Subcutaneous adipose tissue (tissue), 4 donors: ENCODE measurements at places on chromosomes 7 and 10. TPM values are rescaled to one million over a fixed set of nuclear protein-coding genes. Genes with fewer than 3 reads are reported as not detected.

The IKZF1 gene
- total RNA-seq, result 49.3 TPM

The TYW1 gene
- total RNA-seq, result 21.1 TPM

The TMEM130 gene
- not detected for total RNA-seq

The HOXA4 gene
- 1.2 TPM for total RNA-seq

The GIMAP1 gene
- 13.7 TPM for total RNA-seq

The CPED1 gene
- total RNA-seq, result 38.5 TPM

The NXPH1 gene
- not detected for total RNA-seq

The TMEM196 gene
- not detected for total RNA-seq

The HHEX gene
- total RNA-seq, result 6.8 TPM

The FEZF1 gene
- not detected for total RNA-seq

The AOC1 gene
- total RNA-seq, result not detected

The KAT6B gene
- 47.3 TPM for total RNA-seq

The IFIT1B gene
- not detected for total RNA-seq

The RELN gene
- 2.4 TPM for total RNA-seq

The COL1A2 gene
- total RNA-seq, result 374 TPM

The SH3PXD2A gene
- total RNA-seq, result 14.8 TPM

The DPYSL4 gene
- 0.94 TPM for total RNA-seq

The ELMO1 gene
- total RNA-seq, result 129 TPM

The TEX36 gene
- total RNA-seq, result not detected

The SLC16A9 gene
- total RNA-seq, result 0.22 TPM

The CNOT4 gene
- 20.7 TPM for total RNA-seq

The SPDYE1 gene
- not detected for total RNA-seq

The FERD3L gene
- not detected for total RNA-seq

The CYP3A4 gene
- not detected for total RNA-seq

The OR2A42 gene
- total RNA-seq, result not detected

The PIK3AP1 gene
- total RNA-seq, result 26.4 TPM

The ACBD7 gene
- total RNA-seq, result 1.8 TPM

The SMO gene
- total RNA-seq, result 1.7 TPM

The CPXM2 gene
- 7.7 TPM for total RNA-seq

The ABCF2 gene
- 21.2 TPM for total RNA-seq

The C7orf57 gene
- total RNA-seq, result 0.22 TPM

The CLCN1 gene
- 0.38 TPM for total RNA-seq

The NODAL gene
- total RNA-seq, result not detected

The HOXA5 gene
- 6.4 TPM for total RNA-seq

The BICC1 gene
- 26.0 TPM for total RNA-seq

The MYH16 gene
- not detected for total RNA-seq

The RPA3 gene
- total RNA-seq, result 22.7 TPM

The CCL26 gene
- not detected for total RNA-seq

The GARIN1A gene
- total RNA-seq, result 2.7 TPM

The BMS1 gene
- total RNA-seq, result 13.8 TPM

The GIMAP6 gene
- total RNA-seq, result 34.4 TPM

The CUBN gene
- 6.6 TPM for total RNA-seq
